ENCODE measurements at places on chromosomes 6 and 20.

DNA sequence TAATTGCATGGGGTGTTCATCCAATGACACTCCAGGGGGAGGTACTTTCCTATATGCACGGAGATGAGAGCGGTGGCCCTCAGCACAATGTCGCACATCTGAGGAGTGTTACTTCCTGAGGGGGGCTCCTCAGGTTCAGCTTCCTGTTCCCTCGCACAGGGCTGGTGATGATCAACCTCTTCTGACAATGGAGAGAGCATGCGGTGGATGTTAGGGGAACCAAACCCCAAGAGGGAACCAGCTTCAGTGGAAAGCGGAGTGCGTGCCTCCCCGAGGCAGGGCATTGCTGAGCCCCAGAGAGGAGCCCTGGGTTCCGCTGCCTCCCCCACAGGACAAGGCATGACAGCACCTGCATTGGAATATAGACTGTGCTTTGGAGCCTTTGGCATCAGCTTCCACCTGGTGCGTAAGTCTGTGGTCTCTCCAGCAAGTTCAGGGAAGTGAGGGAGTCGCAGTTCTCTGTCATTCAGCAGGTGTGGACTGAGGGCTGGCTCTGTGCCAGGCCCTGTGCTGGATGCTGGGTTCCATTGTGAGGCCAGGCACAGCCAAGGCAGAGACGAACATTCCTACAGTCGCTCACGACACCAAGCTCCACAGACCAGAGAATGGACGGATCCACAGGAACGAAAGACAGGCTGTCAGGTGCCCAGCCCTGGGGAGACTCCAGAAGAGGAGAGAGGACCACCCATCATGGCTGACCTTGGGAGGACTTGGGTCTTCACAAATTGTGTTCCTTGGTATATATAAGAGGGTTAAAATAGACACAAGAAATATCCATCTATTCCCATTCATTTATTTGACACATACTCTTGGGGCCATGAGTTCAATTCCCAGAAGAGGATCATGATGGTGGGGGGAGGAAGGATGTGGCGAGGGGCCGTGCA, 3.9 kb upstream of the ZNF831 start:
- DNase-seq: peak; percentile 88

DNA sequence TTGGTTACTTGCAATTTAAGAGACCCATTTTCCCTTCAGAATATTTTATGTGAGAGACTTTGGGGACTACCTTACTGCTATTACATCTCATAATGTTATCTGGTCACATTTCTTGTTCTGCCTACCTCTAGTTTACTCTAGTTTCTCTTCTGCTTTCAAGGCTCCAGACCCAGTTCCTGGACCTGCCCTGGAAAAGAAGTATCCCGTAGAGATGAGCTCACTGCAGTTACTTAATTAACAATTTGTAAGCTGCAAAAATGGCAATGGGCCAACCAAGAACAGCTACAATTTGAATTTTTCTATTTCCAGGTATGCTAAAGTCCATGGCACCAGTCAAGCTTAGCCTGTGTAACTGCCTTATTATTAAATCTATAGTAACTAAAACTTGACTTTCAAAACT, 25.0 kb downstream of the TAB2 start:
- DNase-seq: no peak

- no peak for DNase-seq
Observed at GRCh38 chr20:48949304-48950170, 28.0 kb downstream of the ARFGEF2 start.

- no peak for DNase-seq
Observed at GRCh38 chr20:53867741-53868351, 202.5 kb downstream of the BCAS1 start.

GRCh38 chr6:8435093-8435844, at the start of gene SLC35B3:
Gene SLC35B3 (minus strand): TSS chr6:8435545.
- peak; percentile 95 for DNase-seq

DNA sequence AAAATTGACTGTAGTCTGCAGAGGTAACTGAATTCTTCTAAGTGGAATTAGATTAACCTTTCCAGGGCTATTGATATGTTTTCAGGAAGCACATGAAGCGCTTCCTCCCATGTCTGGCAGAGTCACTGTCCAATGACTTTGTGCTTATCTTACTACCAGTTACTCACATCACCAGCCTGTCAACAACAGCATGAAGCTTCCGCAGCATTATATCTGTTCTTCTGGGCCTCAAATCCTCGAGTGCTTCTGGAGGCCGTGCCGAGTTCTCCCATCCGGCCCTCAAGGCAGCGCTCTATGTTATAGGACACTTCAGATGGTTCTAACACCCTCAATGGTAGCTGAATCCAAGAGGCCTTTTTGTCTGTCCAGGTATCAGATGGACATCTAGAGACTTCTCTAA, 33.2 kb downstream of the PSMG4 start:
- DNase-seq: no peak

DNA sequence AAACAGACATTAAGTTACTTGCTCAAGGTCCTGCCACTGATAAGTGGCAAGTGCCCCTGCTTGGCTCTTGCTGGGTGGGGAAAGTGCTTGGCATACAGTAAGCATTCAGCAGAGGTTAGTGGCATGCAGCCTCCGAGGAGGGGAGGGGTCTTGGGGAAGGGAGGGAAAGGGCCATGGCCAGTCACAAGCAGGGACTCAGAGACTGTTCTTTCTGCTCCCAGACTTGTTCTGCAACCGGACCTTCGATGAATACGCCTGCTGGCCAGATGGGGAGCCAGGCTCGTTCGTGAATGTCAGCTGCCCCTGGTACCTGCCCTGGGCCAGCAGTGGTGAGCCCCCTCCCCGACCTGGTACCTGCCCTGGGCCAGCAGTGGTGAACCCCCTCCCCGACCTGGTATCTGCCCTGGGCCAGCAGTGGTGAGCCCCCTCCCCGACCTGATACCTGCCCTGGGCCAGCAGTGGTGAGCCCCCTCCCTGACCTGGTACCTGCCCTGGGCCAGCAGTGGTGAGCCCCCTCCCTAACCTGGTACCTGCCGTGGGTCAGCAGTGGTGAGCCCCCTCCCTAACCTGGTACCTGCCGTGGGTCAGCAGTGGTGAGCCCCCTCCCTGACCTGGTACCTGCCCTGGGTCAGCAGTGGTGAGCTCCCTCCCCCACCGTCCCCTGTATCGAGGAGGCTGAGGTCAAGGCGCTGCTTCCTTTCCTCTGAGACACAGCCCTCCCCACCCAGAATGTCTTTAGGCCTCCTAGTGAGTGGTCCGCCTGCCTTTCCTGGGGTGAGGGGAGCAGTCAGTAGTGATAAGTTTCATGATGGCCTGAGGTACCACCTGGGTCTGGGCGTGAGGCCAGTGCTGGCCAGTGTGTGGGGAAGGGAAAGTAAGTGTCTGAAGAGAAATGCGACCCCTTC, 8.9 kb downstream of the GLP1R start:
- DNase-seq: no peak

GRCh38 chr6:43489277-43490072, 12.1 kb downstream of the TJAP1 start:
- DNase-seq: no peak

- DNase-seq: no peak
Observed at GRCh38 chr6:28142446-28142845, 763 bp downstream of the ZKSCAN8 start.

GRCh38 chr6:116173928-116174327, 48.0 kb upstream of the COL10A1 start:
- no peak for DNase-seq

DNA sequence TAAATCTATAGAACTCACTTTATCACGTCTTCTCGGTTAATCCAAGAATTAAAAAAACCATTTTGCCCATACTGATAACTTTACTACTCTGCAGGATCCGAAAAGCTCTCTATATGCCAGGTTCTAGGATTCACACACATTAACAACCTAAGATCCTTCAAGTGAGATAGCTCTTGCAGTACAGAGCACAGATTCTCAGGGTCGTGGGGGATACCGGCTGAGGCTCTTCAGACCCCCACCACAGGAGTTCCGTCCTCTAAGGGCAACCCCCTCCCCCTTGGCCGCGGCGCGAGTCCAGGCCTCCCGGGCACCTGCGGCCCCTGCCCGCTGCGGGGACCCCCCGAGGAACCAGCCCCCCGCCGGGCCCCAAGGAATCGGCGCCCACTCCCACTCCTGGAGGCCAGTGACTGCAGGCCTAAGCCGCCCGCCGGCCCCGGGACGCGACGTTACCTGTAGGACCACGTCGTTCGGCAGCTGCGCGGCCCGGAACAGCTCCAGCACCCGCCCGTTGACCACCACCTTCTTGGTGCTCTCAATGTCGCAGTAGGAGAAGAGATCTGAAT, 892 bp downstream of the REPS1 start:
- no peak for DNase-seq

DNA sequence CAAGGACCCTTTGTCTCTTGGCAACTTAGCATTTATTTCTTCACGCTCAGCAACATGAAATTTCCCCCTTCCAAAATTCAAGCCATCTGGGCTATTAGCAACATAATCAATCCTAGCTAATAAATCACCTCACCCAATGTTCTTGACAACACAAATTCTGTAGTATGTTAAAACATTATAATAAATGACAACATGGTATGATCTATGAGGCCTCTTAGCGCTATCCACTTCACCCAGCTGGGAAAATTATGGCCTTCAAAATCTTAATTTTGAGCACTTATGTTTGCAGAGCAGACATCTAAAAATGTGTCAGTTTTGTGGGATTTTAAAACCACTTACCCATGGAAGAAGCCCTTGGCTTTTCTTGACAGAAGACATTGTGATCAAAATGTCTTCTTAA, 181.9 kb downstream of the HDGFL1 start:
- no peak for DNase-seq

DNA sequence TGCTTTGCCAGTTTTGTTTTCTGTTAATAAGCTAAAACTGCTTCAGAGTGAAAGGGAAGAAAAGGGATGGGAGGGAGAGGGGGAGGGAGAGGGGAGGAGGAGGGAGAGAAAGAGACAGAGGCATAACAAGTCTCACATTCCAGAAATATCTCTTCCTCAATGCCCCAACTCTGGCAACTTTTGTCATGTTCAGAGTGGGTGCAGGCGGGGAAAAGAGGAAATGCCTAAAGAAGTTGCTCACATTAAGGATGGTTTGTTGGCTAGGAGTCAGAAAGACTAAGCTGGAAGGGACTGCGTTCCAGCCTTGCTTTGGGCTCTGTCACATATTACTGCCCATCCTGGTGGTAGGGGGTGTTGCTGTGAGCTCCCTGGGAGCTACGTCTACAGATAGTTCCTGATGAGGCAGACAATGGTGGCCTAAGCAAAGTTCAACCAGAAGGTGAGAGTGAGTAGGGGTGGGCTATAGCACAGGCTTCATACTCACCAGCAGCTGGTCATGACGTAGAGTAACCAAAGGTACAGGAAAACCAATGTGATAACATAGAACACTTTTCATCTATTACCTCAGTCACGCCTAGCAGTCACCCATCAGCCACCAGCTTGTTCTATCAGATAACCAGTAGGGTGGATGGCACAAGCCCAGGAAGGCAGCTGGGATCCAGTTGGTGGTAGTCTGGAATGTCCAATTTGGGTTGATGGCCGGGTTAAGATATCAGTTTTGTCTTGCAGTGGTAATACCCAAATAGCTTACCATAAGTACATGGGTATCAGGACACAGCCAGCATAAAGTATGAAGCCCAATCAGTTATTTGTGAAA, 2.1 kb downstream of the TSPYL4 start:
- no peak for DNase-seq

DNA sequence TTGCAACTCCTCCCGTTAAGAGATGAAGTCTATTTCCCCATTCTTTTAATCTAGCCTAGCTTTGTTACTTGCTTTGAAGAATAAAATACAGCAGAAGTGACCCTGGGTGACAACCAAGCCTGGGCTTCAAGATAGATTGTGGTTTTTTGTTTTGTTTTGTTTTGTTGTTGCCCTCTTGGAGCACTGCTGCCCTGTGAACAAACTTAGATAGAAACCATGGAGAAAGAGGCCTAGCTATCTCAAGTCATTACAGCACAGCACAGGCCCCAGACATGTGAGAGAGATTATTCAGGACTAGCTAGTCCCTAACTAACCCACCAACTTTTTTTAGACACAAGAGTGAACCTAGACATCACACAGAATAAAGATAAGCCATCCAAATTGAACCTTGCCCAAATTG, 475.2 kb downstream of the EPHA7 start:
- no peak for DNase-seq

DNA sequence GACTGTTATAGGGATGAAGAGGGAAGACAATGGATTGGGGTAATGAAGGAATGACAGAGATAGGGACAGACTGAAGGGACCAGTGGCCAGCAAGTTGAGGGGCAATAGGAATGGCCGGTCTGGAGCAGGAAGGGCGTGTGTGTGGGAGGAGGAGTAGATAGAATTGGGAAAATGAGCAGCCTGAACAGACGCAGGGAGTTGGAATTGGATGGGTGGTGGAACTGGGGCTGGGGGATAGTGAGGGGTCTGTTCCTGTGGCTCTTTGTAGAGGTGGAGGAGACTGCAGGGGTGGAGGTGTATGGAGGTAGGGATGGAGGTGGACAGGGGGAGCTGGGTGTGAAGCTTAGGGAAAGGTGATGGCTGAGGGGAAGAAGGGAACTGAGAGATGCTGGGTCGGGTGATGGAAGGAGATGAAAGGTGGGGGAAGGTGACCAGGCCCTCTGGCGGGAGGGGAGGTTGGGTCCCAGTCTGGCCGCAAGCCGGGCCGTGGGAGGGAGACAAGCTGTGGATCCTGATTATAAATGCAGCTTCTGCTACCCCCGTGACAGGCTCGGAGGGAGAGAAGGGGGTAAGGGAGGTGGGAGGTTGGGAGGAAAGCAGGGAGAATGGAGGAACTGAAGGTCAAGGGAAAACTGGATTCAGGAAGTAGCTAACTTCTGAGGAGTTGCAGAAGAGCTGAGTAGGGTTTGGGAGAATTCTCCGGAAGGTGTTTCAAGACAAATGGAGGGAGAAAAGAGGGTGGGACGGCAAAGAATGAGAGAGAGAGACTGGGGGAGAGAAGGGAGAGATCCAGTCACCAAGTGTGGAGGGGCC, 5.2 kb downstream of the SYNGAP1 start:
- DNase-seq: no peak

DNA sequence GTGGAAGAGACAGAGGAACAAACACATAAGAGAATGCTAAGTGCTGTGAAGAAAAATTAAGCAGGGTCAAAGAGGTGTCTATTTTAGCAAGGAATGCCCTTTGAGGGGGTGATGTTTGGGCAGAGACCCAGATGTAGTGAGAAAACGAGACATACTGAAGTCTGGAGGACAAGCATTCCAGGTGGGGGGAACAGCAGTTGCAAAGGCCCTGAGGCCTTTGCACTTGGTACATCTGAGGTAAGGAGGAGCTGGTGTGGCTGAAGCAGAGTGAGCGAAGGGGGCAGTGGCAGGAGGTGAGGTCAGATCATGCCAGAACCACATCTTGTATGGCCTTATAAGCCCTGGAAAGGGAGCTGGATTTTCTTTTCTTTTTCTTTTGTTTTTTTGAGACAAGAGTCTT, 6.2 kb upstream of the GDF5 start:
- DNase-seq: no peak

DNA sequence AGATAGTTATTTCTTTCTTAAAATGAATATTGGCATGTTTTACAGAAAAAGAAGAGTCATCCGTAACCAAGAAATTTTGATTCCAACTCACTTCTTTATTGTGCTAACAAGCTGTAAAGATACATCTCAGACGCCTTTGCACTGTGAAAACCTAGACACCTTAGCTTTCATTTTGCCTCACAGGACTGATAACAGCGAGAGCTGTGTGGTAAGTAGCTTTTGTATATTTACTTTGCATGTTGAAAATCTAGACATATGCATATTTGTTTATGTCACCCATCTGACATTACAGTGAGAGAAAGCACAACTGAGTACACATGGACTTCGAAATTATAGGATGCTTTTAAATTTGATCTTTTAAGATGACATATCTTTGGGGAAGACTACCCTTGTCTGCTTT, 64.7 kb downstream of the CCN2 start:
- no peak for DNase-seq

Data from CD4-positive, alpha-beta T cell treated with Interleukin-4 for 4 hours (primary cell).